ENCODE measurements at places on chromosomes 1 and 21.

GRCh38 chr1:81550753-81551152 lies 250.0 kb upstream of the ADGRL2 start:
- no peak for DNase-seq

DNA sequence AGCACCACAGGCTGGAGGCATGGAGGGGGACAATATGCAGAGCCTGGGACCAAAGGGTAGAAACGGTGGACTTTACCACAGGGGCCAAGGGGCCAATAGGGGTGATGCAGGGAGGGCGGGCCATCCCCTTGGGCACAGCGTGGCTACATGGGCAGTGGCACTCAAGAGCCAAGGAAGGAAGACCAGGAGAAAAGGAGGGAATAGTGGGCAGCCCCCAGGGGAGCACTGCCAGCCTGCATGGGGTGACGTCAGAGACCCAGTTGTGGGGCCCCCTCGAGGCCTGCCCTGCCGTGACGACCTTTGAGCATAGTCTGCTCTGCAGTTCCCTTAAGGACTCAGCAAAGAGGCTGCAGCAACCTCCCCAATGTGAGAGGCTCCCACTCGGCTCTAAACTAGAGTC lies 95.5 kb upstream of the TMPRSS2 start:
- DNase-seq = no peak

DNA sequence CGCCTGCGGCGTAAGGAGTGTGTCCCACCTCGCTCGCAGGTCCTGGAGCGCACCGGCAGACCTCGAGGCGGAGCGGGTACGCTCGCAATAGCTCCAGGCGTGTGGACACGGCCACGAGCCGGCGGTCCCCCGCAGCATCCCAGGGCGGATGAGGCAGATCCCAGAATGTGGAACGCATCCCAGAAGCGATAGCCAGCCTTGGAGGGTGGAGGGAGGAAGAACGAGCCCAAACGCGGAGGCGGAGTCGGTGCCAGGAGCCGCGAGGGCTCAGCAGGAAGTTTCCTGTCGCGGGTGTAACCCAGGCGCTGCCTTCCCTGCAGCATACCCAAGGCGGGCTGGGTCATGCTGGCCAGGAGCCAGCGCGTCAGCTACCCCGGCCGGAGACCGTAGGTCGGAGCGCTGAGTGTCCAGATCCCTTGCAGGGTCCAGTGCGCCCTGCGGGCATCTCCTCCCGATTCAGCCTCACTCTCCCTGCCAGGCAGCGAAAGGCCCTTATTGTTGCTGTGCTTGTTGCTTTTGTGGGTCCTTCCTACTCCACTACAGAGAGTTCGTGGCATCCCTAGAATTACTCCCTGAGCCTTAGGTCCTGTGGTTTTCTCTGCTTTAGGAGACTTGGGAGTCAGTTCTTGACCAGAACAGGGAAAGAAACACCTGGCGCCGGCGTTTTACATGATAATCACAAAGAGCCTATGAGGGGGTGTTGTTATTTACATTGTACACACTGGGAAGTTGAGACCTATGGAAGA lies 27.7 kb downstream of the STYXL2 start:
- peak; percentile 41 for DNase-seq

GRCh38 chr1:115655306-115655663 lies 13.5 kb downstream of the VANGL1 start:
- DNase-seq = no peak

DNA sequence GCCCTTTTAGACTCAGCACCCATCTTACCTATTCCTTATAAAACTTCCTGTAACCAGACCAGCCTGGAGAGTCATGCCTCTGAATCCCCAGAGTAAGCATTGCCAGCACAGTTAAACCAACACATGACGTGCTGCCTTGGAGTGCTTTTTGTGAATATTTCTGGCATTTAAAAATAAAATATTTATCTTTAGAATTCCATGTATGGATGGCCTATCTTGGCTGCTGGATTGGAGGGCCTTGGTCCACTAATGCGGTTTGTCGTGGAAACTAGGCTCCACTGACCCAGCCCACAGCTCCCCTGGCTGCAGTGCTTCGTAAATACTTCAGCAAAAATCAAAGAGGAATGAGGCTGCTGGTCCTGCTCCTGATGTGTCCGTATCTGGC lies 17.5 kb downstream of the MTARC1 start:
- DNase-seq = no peak

DNA sequence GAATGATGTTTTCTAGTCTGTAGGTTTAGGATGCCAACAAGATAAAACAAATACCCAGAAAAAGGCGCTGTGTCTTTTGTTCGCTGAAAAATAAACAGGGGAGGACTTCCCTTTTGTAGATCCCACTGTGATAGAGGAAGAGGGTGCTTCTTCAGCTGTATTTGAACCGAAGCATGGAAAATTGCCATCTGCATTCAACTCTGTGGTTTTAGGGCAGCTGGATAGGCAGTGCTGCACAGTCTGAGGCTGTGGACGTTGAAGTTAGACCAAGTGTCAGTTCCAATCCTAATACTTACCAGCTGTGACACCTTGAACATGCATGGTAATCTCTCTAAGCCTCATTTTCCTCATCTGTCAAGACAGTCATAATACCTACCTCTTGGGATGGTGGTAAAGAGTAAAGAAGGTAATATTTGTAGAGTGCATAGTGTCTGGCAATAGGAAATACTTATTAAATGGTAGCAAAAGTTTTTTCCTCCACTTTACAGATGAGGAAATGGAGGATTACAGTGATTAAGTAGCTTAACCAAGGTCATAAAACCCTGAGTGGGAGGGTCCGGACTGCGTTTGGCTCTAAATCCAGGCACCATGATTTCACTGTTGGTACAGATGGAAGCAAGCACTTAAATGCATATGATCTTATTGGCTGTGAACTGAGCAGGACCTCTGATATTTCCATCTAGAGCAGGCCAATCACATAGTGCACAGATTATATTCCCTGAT lies 48.5 kb downstream of the UTP25 start:
- no peak for DNase-seq

DNA sequence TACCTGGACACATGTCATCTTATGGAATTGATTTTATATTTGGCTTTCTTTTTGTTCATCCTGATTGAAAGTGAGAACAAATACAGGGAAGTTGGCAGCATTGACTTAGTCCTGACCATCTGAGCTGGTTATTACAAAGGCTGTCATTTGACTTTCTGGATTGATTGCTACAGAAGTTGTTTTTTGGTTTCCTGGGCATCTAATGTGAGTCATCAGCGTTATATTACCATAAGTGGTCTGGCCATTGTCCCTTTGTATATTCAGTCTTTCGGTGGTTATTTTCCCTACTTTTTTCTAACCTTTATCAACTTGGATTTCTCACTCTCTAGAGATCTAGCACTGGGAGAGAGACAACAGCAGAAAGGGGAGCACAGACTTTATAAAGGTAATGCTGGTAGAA lies 1646.5 kb downstream of the MRPL39 start:
- peak; percentile 31 for DNase-seq

- DNase-seq = no peak
These were observed 9.8 kb downstream of the RPS6KC1 start for GRCh38 chr1:213060836-213061235.

DNA sequence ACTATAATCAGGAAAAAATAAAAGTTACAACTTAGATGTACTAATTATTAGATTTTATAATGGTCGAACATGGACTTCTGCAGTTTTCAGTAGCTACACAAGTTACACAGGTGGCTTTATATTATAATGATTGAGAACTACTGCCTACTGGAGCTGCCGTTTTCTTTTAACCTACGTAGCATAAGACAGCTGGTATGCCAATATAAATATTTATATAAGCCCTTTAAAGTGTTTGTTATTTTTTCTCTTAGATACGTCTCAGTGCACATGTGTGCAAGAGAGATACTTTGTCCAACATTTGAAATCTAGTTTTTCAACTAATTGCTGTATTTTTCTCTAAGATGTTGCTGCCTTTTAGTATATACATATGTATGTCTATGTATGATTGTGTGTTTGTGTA lies 42.4 kb downstream of the PDC start:
- DNase-seq = no peak

- DNase-seq = no peak
These were observed 353.9 kb upstream of the PKN2 start for GRCh38 chr1:88330201-88330600.

DNA sequence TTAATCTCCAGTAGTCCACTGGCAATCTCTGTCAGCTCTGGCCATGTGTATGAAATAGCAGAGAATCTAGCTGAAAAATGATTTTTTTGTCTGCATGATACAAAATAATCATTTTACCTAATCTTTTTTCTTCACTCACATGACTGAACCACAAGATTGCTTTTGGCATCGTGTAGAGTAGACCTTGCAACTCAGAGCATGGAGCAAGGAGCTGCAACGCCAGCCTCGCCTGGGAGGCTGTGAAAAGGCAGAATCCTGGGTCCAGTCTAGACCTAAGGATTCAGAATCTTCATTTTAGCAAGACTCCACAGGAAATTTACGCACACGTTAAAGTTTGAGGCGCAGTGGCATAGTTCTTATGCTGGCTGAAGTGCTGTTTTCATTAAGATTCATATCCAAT lies 40.2 kb downstream of the TOMM20 start:
- no peak for DNase-seq

DNA sequence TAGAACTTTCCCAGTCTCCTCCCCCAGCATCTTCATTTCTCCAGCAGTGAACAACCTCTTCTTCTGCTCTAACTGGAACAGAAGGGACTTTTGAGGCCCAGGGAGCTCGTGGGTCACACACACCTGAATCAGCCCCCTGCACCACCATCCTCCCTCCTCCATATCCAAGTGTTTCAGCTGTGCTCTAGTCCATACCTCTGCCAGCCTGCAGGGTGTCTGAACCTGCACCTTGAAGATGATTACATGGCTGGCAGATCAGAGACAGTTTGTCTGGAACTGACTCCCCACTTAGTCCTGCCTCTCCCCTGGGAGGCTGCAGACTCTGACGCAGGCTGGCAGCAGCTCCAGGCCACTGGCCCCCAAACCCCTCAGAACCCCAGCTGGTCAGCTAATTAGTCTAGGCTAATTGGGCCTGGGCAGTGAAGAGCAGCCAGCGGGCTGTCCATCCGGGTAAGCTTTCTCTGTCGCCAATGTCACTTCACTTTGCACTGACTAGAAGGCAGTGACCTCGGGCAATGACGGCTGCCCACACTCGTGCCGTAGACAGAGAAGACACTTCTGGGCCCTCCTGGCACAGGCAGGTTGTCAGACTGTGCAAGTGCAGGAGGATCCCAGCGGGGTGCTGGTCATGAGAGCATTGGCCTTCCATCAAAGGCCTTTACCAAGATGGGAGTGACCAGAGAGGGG lies 12.2 kb downstream of the CAMK1G start:
- no peak for DNase-seq
